Amniotic stem cell (primary cell): ENCODE measurements at places on chromosomes 1 and 21.

DNA sequence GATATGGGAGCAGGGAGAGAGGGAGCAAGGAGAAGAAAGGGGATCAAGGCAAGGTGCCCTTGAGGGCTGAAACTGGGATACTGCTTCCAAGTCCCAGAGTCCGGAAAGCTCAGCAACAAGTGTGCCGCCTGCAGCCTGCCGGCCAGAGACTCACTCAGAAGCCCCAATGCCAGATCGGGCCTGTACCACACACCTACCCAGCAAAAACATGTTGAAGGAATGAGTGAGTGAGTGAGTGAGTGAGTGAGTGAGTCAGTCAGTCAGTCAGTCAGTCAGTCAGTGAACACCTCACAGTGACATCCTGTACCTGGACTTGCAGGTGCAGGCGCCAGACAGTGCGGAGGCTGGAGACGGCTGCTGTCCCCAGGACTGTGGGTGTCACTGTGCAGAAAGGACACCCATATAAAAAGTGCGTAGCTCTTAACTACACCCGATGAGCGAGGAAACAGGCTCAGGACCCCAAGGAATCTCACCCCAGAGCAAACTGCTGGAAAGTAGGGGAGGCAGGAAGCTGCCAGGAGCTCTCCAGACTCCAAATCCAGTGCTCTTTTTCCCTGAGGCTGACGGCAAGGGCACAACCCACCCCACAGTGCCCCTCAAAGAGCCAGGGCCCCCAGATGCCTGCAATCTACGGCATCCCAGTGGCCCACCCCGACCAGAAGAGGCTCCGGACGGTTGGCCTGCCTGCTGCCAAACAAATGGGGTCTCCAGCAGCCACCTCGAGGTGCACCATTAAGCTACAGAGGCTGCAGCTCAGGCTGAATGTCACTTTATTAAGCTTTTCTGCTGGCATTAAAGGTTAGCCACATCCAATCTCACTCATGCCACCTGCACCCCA, 261.7 kb downstream of the NPHP4 start:
- DNase-seq: no peak

GRCh38 chr21:46598581-46599572, 6.0 kb downstream of the S100B start:
- peak; percentile 72 for DNase-seq

DNA sequence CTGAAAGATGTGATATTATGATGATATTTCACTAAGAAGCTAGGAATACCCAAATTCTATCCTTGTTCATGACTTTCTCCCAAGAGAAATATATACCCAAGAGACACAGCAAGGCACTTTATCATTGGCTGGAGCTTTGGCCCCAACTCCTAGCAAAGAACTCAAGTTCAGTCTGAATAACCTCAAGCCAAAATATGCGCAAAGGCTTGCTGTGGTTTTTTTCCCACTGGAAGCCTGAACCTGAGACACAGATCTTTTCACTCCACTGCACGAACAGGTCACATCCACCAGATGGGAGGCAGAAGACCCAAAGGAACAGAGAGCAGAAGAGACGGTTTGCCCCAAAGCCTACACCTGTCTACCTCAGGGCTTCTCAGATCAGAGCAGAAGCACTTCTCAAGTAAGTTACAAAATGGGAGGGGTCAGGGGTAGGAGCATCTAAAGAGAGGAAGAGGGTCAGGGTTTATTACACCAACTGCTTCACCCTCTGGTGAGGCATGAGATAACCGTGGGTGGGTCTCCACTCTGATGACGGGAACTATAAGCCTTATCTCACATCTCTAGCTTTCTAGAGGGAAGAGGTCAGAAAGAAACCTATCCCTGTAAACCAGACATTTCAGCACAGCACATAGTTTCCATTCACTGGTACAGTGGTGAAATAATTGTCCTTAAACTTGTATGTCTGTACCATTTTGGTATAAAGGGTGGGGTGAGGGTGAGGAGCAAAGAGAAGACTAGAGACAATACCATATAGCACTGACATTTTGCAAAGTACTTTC, 17.1 kb upstream of the CDC42BPA start:
- no peak for DNase-seq

DNA sequence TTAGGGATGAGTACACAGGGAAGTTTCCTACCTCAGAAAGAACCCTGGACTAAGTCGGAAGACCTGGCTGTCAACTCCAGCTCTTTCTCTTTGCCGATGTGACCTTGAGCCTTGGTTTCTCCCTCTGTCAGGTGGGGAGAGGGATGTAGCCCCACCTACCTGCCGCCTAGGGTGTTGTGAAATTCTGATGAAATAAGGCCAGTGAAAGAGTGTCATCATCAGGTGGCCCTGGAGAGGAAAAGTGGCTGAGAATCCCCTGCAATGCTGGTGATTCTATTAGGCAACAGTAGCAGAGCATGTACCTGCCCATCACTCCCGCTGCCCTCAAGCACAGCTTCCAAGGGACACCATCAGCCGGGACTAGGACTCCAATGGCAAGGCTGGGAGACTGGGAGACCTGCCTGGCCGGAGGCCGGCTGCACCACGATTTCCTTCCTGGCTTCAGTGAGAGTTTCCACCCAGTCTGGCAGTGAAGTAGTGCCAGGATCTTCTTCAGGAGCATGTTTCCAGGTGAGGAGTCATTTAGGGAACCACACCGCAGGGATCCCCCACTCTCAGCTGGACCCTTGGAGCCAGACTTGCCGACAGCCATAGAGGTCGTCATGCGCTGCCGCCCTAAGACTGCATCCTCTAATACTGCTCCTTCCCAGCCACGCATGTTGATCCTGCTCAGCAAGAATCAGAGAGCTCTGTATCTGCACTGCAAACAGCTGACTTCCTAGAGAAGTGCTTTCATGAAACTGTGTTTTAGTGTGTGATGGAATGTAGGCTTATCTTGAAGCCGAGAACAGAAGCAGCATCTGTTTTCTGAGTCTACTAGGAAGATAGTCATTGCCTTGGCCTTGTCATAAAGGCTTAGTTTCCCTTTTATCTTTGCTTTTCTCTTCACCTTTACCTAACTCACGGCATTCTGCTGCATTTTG, 88.0 kb upstream of the F3 start:
- no peak for DNase-seq

DNA sequence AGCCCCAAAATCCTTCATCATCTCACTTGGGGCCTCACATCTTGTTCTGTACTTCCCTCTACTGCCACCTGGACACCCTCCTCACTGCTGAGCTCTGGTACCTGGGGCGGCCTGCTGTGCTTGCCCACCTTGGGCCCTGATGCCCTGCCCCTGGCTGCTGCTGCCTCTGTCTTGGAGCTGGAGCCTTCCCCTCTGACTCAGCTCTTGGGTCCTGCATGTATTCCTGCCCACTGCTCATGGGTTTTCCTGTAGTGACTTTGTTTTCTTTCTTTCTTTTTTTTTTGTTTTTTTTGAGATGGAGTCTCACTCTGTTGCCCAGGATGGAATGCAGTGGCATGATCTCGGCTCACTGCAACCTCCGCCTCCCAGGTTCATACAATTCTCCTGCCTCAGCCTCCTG, 37.5 kb downstream of the TRAPPC10 start:
- DNase-seq: no peak

DNA sequence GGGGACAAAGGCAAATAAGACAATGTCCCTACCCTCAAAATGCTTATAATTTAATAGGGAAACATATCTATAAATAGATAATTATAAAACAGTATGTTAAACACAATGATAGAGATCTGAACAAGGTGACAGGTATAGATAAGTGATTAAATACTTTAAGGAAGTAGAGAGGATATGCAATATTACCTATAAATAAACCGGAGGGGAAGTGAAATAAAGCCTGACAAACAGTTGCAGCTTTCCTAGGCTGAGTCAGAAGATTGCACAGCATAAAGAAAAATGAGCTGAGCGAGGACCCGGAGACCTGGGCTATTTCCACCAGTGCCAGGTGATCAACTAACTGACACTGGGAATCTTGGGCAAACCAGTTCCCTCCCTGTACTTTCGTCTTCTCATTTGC, 11.5 kb upstream of the PSRC1 start:
- no peak for DNase-seq

DNA sequence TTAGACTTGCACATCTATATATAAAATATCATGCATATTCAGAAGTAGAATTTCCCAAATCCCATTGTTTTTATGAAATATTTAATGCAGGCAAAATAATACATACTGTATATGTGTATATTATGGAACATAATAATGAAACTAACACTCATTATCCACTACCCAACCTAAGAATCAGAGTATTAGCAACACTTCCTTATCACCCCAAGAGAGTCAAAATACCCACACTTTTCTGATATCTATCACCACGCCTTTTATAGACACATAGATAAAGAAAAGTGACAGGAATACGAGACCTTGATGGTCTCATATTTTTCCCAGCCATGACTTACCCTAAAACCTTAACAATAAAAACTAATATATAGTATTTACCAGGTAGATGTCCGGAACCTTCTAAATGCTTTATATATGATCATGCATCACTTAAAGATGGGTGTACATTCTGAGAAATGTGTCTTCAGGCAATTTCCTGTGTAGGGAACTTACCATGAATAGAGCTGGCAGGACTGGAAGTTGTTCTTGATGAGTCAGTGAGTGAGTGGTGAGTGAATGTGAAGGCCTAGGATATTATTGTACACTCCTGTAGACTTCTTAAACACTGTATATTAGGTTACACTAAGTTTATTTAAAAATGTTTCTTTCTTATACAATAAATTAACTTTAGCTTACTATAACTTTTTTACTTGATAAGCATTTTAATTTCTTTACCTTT, 45.5 kb downstream of the TNFSF4 start:
- peak; percentile 7 for DNase-seq

DNA sequence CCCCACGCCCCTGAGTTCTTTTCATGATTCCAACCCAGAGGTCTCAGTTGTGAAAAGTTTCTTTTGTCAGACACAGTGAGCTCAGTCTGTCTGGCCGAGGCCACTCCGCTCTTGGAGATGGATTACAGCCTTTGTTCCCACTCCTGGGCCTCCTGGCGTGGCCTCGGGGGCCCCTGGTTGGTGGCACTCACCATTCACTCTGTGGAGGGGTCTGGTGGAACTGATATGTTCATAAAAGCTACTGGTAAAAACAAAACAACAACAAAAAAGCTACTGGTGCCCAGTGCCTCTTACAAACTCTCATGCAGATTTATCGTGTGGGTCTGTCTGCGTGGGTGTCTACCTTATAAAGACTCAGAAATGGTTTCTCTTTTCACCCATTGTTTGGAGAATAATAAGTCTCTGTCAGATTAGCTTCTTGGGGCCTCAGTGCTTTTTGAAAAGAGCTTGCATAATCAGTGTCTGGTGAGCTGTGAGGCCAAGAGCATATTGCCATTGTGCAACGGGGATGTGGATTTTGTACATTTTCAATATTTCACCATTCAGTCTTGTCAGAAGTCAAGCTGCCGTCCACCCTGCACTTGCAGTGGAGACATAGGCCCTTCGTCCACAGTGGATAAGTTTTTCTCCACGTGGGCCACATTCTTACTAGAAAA, 86.7 kb downstream of the GALNT2 start:
- DNase-seq: no peak

DNA sequence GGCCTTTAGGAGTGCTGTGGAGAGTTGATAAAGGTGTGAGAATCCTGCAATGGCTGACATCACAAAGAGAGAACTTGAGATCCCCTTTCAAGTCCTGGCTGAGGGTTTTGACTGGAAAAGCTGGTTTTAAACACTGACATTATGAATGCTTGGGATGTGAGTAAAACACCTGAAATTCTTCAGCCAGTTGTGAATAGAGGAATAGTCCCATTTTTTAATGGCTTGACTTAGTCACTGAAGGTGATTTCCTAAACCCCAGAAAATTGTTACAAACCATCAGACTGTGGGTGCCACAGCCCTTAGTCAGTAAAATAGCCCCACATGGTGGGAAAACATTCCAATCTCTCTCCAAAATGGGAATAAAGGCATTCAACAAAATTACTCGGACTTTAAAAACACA, 107.7 kb upstream of the LMO4 start:
- DNase-seq: no peak

DNA sequence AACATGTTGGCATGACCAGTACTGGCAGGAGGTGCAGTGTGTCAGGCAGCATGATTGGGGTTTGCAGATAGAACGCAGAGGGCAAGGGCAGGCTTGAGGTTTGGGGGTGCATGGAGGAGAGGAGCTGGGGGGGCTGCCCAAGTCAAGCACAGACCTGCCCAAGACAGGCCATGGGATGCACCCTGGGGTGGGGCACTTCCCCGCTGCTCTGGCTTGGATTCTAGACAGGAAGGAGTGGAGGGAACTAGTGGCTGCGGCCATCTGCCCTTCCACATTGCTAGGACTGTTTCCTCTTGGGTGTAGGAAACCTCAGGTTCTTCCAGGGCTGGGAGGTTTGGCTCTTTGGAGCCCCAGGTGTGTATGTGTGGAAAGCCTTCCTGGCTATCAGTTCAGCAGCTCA, 3.0 kb downstream of the PDXK start:
- no peak for DNase-seq

GRCh38 chr1:234971586-234972297, 156.9 kb downstream of the TOMM20 start:
- no peak for DNase-seq

DNA sequence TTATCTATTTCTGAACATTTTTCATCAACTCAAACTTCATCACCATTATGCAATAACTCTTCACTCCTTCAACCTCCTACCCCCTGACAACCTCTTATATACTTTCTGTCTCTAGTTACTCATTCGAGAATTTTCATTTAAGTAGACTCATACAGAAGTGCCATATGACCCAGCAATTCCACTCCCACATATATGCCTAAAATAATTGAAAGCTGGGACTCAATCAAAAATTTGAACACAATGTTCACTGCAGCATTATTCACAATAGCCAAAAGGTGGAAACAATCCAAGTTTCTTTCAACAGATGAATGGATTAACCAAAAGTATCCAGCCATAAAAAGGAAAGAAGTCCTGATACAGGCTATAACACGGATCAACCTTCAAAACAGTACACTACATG, 24.1 kb downstream of the COL11A1 start:
- DNase-seq: no peak

DNA sequence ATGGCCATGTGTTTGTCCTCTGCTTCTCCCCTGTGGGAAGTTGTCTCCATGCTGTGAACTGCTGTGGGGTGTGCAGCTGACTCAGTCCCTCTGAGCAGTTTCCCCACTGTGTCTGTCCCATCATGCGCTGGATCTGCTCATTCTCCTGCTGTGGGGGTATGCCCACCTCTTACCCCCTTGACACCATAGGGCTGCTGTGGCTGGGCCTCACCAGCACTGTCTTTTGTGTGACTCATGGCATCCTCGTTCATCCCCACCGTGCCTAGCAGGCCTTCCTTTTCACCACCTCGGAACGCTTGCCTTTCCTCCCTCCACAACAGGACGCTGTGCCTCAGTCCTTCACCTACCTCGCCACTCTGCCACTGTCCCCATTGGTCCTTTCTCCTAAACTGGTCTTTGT, 27.3 kb downstream of the VANGL2 start:
- DNase-seq: no peak

DNA sequence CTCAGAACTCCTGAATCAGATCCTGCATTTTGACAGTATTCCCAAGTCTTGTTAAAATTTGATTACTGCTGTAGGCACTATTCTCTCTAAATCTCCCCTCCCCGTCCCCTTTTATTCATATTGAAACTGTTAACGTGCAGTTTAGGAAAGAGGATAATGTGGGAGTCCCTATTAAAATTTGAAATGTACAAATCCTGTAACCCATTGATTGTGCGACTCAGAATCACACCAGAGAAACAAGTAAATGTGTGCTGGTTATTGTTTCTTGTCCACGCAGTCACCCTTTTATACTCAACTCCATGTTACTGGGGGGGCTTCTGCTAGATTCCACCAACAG, 584 bp upstream of the LTN1 start:
- DNase-seq: no peak

- DNase-seq: no peak
Observed at GRCh38 chr1:39642796-39643195, 3.4 kb upstream of the HEYL start.

- DNase-seq: no peak
Observed at GRCh38 chr1:27762033-27762432, 11.0 kb upstream of the STX12 start.
